ENCODE measurements at places on chromosomes 2 and 18.

DNA sequence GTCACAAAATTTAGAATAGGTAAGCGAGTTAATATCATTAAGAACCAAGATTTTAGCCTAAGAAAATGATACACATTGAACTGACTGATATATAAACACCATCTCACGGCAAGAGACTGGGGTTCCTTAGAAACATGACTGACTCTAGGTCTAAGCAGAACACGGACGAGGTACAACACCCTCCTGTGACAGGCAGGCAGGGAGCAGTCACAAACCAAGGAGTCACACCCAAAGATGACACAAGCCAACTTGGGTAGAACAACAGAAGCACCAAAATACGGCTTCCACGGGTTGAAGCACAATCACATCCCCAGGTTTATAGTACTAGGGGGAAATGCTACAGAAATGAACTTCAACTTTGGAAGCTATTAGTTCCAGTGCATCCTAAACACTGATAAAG, 24.3 kb downstream of the HDLBP start:
- DNase-seq, result no peak

DNA sequence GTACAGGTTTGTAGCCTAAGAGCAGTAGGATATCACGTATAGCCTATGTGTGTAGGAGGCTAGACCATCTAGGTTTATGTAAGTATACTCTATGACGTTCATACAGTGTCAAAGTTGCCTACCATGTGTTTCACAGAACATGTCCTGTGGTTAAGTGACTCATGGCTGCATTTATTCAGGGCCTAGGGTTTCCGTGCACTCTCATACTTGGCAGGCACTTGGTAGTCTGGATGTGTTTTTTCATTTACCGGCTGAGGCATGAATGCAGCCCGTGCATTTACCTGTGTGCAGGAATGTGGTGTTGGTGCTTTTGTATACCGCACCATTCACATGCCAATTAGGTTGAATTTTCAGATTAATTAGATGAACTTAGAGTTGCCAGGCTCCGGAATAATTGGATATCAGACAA, 43.4 kb downstream of the MYL12B start:
- DNase-seq, result no peak

DNA sequence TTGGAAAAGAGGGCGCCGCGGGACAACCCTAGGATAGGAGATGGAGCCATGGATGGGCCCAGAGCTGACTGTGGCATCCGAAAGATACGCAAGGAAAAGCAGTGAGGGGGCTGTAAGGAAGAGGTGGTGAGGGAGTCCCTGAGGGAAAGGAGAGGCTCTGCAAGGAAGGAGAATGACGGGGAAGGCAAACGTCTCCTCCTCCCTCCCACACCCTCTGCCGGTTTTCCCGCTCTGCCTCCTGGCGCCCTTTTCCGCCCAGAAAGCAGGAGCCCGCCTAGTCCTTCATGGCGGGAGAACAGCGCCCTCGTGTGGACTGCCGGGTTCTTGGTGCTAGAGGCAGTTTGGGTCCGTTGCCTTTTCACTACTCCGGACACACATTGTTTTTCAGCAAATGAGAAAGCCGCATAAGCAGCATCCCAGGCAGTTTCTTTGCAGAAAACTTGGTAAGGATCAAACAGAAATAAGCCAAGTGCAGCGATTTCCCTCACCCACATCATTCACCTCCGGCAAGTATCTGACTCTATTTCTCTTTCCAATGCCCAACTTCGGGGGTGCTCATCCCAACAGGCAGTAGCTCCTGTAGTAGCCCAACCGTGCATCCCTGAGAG, 200.4 kb downstream of the INO80D start:
- peak; percentile 48 for DNase-seq

- DNase-seq, result peak; percentile 35
These were observed at the start of gene OSR1 for GRCh38 chr2:19358242-19359020. TSS of gene OSR1 (minus strand) at chr2:19358623. CDS start at chr2:19353805, 4,818 bp downstream.

DNA sequence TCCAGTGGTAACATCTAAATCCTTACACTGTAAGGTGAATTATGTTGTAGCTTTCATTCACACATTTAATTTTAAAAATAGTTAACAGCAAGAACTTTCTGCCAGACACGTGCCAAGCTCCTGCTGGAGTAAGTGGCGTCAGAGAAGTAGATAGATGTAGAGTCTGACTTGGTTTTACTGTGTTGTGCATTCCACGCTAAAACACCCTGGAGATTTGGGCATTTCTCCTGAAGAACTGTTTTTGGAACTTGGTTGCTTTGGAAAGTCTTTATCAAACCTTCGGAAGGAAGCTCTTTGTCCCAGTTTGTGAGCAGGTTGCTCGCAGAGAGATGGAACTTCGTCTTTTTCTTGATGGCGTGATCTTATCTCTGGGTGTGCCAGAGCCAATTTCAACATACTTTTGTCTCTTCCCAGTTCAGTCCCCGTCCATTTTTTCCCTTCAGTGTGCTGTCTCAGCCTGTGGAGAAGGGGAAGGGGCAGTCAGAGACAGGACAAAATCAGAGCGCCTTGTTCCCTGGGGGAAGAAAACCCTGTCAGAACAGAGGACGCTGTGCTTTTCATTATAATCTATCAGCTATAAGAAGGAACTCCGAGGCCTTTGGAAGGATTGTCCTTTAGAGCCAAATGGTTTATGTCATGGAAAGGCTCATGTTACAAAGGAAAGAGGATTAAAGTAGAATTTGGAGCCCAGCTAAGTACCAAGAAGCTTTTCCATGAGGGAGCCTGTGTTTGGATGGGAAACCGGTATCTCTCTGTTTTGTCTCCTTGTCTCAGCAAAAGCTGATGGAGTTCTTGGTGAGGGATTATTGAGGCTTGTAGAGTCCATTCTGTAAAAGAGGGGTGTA, 18.9 kb downstream of the GRHL1 start:
- DNase-seq, result peak; percentile 91

DNA sequence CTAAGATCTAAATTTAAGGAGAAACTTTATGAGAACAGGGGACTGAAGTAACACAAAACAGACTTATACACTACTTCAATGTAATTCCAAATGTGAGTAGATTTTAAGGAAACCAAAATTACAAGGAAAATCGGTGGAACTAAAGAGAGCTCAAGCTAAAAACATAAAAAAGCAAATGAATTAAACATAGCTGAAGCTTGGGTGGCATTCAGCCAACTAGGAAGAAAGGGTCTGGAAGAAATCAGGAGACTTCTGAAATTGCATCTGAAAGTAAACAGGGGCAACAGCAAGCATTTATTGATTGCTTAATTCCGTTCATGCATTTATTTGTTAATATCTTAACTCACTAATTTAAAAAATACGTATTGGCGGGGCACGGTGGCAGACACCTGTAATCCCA, 727.3 kb upstream of the PKDCC start:
- DNase-seq, result no peak

DNA sequence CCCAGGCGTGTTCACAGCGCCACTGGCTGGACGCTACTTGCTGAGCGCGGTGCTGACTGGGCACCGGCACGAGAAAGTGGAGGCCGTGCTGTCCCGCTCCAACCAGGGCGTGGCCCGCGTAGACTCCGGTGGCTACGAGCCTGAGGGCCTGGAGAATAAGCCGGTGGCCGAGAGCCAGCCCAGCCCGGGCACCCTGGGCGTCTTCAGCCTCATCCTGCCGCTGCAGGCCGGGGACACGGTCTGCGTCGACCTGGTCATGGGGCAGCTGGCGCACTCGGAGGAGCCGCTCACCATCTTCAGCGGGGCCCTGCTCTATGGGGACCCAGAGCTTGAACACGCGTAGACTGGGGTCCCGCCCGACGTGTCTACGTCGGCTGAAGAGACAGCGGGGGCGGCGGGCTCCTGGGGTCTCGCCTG, 891 bp upstream of the KHK start:
- DNase-seq, result no peak

- DNase-seq, result peak; percentile 61
These were observed 28.3 kb upstream of the TOGARAM2 start for GRCh38 chr2:28952836-28953211.

GRCh38 chr2:223260681-223261080, 208.7 kb downstream of the KCNE4 start:
- no peak for DNase-seq

DNA sequence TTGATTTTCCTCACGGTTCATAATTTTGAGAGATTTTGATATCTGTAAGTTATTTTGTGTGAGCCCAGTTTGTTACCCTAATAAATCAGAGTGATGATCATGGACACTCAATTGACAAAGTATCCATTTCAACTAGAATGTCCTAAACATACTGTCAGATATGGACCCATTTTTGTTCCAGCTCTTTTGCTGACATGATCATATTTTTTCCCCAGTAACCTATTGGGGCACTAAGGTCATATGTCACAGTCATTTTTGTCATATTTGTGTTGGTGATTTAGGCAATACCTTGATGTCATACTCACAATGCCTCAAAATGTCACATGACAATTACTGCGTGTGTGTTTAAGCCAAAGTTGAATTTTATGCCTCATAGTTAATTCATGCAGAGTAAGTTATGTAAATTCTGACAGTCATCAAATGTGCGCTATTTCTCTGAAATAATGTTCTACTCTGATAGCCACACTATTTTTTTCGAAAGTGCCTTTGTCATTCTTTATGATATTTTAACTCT, 218.7 kb downstream of the ARHGAP15 start:
- no peak for DNase-seq

DNA sequence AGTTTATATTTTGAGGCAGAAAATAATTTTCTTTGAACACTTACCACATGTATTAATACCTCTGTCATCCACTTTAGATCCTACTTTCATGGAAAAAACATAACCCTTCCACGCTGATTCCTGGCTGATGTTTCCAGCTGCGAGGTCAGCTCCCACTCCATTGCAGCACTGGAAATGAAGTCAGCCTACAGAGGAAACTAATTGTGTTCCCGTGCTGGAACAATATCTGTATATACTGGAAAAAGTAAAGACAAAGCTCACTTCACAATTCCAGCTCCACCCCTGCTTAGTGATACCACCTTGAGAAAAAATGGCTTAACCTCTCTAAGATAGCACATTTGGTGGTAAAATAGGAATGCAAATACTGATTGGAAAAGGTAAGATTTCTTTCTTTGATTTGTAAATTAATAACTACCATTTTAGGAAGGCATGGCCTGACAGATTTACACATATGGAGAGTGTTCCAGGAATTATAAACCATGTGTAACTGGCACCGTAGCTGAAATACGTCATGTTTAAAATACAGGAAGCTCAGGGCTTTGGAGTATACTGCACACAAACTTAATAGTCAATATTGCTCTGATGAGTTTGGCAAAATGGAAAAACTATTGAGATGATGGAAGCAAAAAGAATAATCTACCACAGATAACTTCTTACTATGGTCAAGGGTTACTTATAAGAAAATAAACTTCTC, 90.0 kb downstream of the TRIB2 start:
- no peak for DNase-seq

DNA sequence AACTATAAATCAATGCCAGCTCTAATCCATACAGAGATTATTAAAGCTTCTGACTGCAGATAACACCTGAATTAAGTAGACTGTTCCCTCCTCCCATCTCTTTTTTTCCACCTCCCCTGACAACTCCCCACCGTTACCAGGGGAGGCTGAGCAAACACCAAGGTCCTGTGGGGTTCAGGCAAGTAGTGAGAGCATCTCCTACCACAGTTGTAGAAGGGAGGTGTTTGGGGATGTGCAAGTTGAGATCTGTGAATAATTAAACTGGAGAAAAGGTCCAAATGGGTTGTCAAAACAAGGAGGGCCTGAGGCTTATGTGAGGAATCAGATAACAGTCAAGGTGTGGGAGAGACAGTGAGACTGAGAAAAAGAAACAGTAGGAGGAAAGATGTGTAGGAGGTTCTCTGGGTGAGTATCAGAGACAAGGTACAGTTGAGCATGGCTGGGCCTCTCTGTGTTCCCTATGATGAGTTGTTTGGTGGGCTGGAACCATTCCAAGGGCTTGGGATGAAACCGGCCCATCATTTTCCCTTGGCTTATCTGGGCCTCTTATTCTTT, 194.6 kb downstream of the CYRIA start:
- DNase-seq, result no peak

GRCh38 chr18:75360215-75360614, 67.3 kb downstream of the SMIM21 start:
- no peak for DNase-seq

GRCh38 chr2:171707752-171708151, 20.5 kb downstream of the DYNC1I2 start:
- DNase-seq, result no peak

- no peak for DNase-seq
These were observed 31.6 kb downstream of the KCNK3 start for GRCh38 chr2:26723991-26724750.

- DNase-seq, result no peak
These were observed 179.7 kb downstream of the EPHA4 start for GRCh38 chr2:221392228-221392881.

- peak; percentile 38 for DNase-seq
These were observed 573.7 kb upstream of the NXPH2 start for GRCh38 chr2:139353874-139354273.

GRCh38 chr2:20138696-20139095, 86.2 kb downstream of the SDC1 start:
- no peak for DNase-seq

DNA sequence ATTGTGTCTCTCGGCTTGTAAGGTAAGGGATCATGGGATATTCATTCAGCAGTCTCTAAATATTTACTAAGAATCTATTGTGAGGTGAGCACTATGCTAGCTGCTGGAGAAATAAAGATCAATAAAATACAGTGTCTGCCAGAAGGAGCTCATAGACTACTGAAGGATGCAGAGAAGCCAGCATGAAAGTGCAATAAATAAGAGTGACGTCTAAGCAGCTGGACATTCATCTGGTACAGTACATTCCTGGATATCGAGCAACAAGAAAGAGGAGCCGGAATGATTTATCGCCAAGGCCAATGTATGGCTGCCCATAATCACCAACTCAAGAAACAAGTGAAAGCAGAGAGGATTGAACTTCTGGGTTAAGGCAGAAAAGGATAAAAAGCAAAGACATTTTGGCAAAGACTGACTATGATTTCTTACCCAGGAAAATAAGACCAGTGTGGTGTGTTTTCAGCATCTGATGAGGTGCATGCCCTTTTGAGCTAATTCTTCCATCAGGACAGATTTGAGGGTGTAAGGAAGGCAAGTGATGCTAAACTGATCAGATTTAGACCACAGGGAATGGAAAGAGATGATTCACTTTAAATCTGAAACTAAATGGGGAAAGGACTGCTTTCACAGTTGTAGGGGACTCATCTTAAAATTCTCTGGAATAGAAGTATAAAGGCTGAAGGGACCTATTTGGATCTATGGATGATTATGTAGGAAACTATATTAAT, 18.7 kb upstream of the LMAN1 start:
- DNase-seq, result no peak

- no peak for DNase-seq
These were observed 1467.8 kb downstream of the DPP10 start for GRCh38 chr2:115910270-115910669.

- peak; percentile 89 for DNase-seq
These were observed 32.9 kb downstream of the EHD3 start for GRCh38 chr2:31266804-31267203.

- DNase-seq, result no peak
These were observed 458.7 kb upstream of the HS6ST1 start for GRCh38 chr2:128777196-128778035.

DNA sequence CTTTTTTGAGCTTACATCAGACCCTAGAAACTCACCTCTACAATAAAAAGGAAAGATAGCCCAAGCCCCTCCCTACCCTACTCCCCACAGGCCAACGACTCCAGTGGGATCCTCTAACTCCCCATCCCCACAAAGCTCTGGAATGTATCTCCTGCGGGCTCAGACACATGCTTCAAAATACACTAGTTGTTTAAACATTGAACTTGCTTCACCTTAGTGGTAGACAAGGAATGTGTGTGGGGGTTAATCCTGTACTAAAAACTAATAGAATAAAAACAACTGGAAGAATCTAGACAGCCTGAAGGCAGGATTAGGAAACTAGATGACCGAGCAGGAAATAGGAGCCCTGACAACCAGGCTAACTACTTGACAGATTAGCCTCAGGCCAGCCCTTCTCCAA, 211.5 kb downstream of the SUCLG1 start:
- no peak for DNase-seq

- DNase-seq, result no peak
These were observed 139.9 kb downstream of the LRRC30 start for GRCh38 chr18:7370802-7371201.

Measured in NCI-H524 treated with DMSO at 0.1 percent for 48 hours (cell line).